Kasumi-1 (cell line): ENCODE measurements at places on chromosomes 6 and 20.
A peak's percentile ranks its signal among the peaks of the same experiment; 100 is the strongest.

- DNase-seq, result no peak
Observed at GRCh38 chr20:10644458-10645204, 29.2 kb downstream of the JAG1 start.

GRCh38 chr6:123640567-123641187, 3.9 kb upstream of the TRDN start:
- DNase-seq, result no peak

GRCh38 chr6:49025273-49026240, 437.5 kb downstream of the MMUT start:
- no peak for DNase-seq

DNA sequence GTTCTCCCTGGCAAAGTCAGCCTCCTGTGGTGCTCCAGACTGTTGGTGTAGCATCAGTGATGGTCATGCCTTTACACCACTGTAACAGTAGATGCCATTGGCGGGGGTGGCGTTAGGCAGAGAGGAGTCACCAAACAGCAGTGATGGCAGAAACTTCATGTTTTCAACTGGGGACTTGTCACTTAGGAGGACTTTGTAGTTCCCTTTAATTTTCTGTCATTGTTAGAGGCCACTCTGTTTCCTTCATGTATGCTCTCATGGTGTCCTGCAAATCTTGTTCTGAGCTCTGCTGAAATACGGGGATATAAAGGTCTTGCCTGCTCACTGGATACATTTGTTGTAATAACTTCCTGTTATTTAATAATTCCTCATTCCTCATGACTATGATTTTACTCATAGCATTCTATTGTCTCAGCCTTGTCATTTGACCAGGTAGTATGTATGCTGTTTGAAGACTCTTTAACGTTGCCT, 4.6 kb downstream of the MAP3K4 start:
- DNase-seq, result no peak

- DNase-seq, result no peak
Observed at GRCh38 chr6:101150226-101150625, 243.3 kb upstream of the GRIK2 start.

DNA sequence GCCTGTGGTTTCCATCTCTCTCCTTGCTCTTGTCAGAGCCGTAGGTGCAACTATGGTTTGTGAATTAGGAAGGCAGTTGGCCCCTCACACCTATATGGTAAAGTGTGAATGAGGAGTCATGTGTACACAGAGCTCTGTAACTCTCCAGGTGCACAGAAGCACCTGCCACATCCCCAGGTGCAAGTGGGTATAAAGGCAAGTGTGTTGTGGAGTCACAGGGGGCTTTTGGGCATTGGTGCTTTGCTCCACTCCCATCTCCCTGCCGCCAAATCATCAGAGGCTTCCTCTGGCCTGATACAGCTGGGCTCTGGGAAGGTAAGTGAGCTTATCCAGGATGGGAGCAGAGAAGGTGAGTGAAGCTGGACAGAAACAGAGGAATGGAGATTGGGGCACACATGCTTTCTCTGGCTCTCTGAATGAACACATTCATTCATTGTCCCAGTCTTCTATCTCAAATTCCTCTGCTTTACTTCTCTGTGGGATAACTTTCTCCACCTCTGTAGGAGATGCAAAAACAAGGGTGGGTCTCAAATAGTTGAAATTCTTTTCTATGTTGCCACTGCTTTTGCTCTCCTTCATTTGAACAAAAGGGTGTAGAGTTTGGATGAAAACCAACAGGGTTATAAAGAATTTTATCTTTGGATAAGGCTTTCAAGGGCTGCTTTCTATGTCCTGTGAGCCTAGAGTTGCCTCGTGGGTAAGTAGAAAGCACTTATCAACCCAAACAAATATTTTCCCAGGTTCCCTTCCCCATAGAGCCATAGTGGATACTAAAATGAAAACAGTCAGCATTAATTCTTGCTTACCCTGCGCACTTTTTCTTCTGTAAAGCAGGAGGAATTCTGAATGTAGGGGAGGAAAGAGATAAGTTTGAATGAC, 45.0 kb upstream of the RIPOR2 start:
- no peak for DNase-seq

DNA sequence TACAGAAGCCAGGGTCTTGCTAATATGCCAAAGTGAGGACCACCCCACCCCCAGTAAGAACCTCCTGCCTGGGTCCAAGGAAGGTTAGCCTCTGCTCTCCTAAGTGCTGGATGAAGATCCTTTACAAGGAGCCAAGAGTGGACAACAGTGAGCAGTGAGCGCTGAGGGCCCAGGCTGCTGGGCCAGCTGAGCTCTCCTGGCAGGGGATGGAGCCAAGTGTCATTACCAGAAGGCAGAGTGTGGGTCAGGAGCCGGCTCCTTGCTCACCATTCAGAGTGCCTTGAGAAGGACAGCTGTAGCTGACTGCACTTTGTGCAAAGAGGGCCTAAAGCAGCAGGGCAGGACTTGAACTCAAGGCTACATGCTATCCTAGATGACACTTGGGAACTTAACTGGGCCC, 16.9 kb downstream of the MAFB start:
- no peak for DNase-seq

GRCh38 chr6:5215159-5215558, 45.6 kb downstream of the LYRM4 start:
- no peak for DNase-seq

GRCh38 chr20:1535420-1536175, 21.9 kb downstream of the SIRPD start:
- no peak for DNase-seq

DNA sequence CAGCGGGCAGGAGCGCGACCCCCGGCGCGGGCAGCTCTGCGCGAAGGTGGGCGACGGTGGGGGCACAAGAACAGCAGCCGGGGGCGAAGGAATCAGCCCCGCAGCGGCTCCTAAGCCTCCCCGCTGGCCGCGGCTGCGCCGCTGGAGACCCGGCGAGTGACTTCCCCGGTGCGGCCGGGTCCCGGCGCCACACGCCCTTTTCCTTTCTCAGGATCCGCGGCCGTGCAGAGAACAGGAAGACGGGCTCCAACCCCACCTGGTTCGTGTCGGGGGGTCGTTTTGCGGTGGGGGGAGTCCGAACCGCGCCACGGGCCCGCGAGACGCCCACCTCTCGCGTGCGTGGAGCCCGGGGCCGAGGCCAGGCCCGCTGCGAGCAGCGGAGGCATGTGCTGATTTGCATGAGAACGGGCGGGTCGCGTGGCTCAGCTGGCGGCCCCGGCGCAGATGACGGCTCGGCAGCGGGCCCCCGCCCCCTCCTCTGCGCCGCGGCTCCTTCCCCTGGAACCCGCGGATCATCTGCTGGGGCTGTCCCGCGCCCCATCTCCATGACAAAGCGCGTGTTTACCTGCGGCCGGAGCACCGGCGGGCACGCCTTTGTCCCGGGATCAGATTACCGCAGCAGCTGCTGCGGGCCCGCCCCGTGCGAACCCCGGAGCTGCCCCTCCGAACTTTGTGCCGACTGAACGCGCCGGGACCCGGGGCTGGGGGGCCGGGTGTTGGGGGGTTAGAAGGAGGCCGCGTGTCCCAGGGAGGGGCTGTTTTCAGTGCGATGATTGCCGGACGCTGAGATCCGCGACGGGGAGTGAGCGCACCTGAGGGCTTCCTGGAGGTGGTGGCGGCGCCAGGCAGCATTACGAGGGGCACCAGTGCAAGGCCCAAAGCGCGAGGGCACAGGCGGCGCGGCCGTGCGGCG, 4.9 kb upstream of the DLL1 start:
- DNase-seq, result peak; percentile 18

DNA sequence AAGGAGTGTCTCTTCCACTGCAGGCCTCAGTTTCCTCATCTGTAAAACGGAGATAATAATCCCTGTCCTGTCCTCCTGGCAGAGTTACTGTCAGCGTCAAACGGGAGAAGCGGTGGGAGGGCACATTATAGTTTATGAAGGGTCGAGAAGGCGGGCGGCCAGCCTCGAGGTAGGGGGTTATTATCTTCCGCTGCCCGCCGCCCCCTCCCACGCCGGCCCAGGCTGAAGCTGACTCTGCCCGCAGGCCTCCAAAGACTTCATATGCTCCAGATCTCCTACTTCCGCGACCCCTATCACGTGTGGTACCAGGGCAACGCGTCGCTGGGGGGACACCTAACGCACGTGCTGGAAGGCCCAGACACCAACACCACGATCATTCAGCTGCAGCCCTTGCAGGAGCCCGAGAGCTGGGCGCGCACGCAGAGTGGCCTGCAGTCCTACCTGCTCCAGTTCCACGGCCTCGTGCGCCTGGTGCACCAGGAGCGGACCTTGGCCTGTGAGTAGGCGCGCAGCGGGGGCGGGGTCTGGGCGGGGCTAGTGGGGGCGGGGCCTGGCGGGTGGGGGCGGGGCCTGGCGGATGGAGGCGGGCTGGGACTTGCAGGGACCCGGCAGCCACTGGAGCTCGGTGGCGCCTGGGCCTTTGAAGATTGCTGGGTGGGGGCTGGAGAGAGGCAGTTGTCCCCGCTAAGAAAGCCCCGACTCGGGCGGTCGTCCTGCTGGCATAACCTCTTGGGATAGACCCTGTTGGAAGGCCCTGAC, 2.8 kb downstream of the PROCR start:
- DNase-seq, result no peak

DNA sequence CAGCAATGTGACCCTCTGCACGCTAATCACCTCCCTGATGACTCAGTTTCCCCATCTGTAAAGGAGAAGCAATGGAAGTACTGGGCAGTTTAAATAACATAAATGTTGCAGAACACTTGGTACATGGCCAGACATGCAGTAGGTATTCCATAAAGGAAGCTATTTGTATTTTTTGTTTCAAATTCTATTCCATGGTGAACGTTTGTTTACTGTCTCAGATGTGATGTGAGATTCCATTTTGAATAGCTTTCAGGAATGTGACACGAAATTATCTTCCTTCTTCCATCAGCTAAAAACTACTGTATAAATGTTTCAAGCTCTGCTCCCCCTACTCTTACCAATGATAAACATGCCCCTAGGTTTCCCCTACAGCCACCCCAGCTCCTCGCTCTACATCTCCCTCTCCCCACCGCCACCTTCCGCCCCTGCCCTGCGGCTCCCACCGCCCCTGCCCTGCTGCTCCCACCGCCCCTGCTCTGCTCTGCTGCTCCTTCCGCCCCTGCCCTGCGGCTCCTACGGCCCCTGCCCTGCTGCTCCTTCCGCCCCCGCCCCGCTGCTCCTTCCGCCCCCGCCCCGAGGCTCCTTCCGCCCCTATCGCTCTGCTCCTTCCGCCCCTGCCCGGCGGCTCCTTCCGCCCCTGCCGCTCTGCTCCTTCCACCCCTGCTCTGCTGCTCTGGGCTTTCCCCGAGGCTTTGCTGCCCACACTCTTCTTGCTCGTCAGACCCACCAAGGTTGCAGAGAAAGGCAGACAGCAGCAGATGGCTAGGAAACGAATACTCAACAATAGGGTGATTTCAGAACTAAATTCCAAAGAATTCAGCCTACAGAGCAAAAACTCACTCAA, 78.9 kb downstream of the THBS2 start:
- no peak for DNase-seq

GRCh38 chr20:13841206-13841605, 56.4 kb downstream of the NDUFAF5 start:
- no peak for DNase-seq

DNA sequence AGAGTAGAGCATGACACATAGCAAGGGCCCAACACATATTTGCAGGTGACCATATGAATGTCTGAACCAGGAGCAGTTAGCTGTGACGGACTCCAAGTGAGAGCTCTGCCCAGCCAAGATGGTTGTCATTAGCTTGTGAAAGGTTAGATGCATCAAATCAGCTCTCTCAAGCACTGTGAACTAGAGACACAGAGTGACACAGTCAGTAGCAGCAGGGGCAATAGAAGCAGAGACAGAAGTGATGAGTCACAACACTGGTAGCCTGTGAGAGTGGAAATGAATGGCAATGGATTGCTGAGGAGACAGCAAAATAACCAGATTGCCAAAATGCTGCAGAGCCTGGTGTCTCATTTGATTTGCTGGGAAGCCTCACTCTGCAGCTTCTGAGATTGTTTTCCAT, 558.9 kb downstream of the PKHD1 start:
- no peak for DNase-seq

DNA sequence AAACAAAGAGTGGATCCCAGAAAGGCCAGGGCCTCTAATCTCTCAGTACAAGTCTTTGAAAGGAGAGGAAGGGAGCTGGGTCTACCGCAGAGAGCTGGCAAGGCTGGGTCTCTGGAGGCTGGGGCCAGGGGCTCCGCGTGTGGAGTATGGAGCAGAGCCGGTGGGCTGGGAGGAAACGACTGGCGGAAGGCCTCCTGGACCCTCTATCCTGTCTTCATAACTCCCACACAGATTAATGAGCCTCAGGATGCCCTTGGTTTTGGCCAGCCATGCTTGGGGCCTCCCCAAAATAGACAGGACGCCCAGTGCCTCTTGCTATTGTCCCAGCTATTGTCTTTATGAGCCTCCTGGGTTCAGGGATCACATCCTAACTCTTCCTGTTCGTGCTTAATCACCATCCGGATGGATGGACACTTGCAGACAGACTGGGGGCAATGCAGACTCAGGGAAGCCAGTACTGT, 306.4 kb downstream of the DHX35 start:
- DNase-seq, result no peak

DNA sequence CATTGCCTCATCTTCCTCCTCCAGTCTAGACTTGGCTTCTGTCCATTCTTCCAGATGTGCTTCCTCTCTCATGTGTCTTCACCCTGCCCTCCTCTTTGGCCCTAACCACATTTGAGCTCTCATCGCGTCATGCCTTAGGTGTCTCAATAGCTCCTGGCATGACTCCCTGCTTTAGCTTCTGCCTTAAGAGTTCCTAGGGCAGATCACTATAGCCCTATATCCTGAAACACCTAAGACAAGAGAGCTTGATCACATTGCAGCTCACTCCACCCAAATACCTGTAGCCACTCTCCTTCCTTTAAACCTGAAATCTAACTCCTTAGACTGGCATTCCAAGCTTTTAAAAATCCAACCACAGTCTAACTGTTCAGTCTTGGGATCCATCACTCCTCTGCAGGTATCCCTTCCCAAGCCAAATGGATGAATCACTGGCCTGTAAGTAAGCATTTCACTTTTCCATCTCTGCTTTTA, 69.0 kb upstream of the STXBP5 start:
- peak; percentile 97 for DNase-seq

GRCh38 chr6:37507690-37508421, 8.2 kb upstream of the CCDC167 start:
- no peak for DNase-seq

DNA sequence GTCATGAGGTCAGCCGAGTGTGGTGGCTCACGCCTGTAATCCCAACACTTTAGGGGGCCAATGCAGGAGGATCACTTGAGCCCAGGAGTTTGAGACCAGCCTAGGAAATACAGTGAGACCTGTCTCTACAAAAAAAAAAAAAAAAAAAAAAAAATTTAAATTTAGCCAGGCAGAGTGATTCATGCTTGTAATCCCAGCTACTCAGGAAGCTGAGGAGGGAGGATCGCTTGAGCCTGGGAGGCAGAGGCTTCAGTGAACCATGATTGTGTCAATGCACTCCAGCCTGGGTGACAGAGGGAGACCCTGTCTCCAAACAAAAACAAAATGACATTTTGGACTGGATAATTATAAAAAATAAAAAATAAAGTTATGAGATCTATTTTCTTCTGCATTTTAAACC, 56.2 kb downstream of the ADGRF1 start:
- DNase-seq, result no peak

DNA sequence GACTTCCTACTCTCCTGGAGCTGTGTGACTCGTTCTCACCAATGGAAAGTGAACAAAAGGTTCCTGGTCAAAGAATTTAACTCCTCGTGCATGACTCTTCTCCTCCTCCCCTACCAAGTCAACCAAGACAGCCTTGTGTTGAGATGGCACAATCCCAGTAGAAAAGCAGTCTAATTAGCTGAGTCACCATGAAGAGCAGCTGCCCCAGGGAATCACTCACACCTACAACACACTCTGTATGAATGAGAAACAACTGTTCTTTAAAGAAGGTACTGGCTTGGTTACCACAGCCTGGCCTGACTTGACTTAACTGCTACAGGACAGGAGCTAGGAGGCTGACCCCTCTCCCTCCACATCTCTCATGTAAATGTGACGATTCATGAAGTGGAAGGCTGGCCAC, 2.9 kb upstream of the HLA-DOB start:
- DNase-seq, result no peak
